ENCODE measurements at places on chromosomes 4 and X.

- DNase-seq = no peak
These were observed 3.7 kb upstream of the JAKMIP1 start for GRCh38 chr4:6204098-6204497.

- DNase-seq = no peak
These were observed 193.9 kb upstream of the SPOCK3 start for GRCh38 chr4:167428156-167428555.

- DNase-seq = no peak
These were observed 21.0 kb upstream of the SORCS2 start for GRCh38 chr4:7171191-7171900.

DNA sequence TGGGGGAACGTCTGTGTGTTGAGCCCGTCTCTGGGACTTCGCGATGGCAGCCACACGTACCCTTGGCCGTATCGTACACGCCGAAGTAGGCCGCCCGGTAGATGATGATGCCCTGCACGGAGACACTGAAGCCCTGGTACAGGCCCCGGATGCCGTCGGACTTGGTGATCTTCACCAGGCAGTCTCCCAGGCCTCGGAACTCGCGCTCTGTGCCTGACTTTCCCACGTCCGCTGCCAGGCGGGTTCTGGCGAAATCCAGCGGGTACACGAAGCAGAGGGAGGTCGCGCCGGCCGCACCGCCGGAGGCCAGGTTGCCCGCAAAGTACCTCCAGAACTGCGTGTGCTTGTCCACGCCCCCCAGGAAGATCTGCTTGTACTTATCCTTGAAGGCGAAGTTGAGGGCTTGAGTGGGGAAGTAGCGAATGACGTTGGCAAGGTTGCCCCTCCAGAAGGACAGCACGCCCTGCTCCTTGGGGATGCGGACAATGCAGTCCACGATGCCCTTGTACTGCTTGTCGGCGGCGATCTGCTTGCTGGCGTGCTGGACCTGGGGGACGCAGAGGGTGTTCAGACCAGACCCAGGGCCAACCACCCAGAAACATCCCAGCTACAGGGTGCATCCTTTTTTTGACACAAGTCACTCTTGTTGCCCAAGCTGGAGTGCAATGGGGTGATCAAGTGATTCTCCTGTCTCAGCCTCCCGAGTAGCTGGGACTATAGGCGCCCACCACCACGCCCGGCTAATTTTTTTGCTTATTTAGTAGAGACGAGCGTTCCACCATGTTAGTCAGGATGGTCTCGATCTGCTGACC lies 2.5 kb downstream of the SLC25A6 start:
- no peak for DNase-seq

DNA sequence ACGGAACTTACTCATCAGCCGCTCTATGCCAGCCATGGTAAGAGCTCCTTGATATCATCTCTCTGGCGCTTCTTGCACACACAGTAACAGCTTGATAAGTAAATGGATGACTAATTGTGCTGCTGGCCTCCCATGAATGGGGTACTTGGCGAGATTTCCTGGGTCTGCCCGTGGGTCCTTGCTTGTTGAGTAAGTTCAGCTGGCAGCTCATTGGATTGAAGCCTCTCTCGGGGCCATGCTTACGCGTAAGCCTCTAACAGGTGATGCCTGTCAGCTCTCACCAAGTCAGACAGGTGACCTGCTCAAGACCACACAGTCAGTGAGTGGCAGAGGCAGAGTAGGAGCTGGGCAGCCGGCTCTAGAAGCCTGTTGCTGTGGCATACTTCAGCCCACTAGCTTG lies 7.7 kb downstream of the NSG1 start:
- no peak for DNase-seq

- no peak for DNase-seq
These were observed 79.1 kb upstream of the HAND2 start for GRCh38 chr4:173609158-173609557.

GRCh38 chrX:88526385-88526784 lies 220.6 kb upstream of the CPXCR1 start:
- no peak for DNase-seq

DNA sequence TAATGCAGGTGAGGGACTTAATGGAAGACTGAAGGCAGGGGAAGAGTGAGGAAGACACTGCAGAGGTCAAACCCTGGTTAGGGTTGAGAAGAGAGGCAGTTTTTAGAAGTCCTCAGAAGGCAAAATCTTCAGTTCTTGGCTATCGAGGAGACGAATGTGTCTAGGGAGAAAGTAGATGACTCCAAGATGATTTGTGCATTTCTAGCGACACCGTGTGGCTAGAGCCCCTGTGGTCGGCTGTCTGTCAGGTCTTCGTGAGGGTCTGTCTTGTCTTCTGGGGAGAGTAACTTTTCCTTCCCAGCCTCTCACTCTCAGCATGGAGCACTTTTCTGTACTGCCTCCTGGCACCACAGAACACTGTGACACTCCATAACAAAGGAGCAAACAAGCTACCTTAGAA lies 458.1 kb downstream of the STIM2 start:
- no peak for DNase-seq

DNA sequence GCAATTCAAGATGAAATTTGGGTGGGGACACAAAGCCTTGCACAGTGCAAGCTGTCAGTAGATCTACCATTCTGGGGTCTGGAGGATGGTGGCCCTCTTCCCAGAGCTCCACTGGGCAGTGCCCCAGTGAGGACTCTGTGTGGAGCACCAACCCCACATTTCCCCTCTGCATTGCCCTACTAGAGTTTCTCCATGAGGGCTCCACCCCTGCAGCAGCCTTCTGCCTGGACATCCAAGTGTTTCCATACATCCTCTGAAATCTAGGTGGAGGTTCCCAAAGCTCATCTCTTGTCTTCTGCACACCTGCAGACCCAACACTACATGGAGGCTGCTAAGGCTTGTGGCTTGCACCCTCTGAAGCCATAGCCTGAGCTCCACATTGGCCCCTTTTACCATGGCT lies 402.3 kb downstream of the RAB28 start:
- no peak for DNase-seq

- DNase-seq = no peak
These were observed 23.1 kb downstream of the MAGEA8 start for GRCh38 chrX:149903889-149904748.

GRCh38 chr4:8608714-8609391 lies 16.3 kb downstream of the CPZ start:
- DNase-seq = no peak

DNA sequence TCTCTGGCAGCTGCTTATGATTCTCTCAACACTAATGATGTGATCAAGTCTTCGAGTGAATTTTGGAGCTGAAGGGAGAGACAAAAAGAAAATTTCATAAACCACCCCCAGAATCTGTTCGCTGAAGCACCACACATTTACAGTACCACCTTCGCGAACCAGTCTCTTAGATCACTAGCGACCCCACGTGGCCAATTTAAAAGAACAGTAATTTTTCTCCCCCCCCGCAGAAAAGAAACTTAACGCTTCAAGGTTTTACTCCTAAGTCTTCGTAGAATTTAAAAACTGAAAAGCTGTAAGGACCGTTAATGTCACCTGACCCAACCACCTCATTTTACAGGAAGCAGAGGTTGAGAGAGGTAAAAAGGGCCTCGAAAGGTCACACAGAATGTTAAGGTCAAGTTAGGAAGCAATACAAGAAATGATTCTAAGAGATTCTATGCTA lies 187.5 kb downstream of the QDPR start:
- no peak for DNase-seq

- DNase-seq = no peak
These were observed 18.2 kb downstream of the PRDM8 start for GRCh38 chr4:80215449-80216052.

GRCh38 chr4:112808001-112808400 lies 171.1 kb downstream of the LARP7 start:
- no peak for DNase-seq

DNA sequence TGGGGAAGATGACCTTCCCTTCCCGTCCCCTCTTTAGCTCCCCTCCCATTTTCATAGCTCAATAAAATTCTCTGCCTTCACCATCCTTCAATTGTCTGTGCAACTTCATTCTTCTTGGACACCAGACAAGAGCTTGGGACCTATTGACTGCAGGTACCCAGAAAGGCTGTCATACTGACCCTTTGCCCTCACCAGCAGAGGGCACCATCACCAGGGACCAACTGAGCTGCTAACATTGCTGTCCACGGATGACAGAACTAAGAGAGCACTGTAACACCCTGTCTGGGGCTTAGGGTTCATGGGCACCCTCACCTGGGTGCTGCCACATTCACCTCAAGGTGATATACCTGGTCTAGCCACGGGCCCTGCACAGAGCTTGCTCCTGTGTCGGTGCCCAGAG lies 141.3 kb upstream of the VCX3B start:
- no peak for DNase-seq

DNA sequence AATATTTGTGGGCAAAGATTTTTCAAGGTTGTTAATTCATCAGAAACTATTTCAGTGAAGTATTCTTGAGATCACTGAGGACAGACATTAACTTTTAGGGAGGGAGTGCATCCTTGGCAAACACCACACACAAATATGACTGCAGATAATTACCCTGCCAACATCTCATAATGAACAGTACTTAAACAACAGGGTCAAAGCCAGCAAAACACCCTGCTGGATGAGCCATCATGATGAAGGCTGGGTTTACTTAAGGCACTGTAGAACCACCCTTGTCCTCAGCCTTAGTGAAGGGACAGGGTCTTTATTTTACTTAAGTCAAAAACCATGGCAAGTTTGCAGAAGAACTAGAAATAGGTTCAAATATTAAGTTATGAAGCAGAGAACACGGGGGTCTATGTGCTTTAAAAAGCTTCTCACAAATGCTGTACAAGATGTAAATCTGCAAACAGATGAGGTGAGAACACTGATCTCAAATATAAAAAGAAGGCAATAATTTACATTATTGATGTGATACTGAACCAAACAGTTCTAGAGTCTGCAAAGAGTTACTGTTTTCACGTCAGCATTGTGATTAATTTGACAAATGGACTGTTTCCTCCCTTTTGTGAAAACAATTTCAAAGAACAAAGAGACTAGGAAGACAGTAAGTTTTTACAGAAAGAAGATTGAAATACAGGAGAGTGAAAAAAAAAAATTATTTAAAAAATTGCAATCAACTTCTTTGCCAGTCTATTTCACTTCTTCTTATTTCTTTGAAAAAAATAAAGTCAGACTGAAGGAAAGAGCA lies 28.2 kb downstream of the TAPT1 start:
- DNase-seq = no peak

DNA sequence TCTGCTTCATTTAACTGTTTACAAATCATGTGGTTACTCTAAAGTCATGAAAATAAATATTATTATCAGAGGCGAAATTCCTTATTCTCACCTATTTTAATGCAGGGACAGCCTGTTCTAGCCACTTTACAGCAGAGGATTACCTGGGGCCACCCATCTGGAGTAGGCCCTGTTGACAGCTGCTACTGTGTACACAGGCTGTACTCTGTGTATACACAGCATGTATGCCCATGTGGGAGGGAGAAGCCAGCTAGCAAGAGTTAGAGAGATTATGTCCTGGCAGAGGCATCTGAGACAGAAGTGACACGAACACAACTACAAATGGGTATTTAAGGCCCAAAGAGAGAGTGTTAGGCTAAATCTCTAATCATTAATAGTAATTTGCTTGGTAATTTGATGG lies 62.1 kb downstream of the GPRIN3 start:
- no peak for DNase-seq

- no peak for DNase-seq
These were observed 133.6 kb upstream of the GRPR start for GRCh38 chrX:15989716-15990115.

DNA sequence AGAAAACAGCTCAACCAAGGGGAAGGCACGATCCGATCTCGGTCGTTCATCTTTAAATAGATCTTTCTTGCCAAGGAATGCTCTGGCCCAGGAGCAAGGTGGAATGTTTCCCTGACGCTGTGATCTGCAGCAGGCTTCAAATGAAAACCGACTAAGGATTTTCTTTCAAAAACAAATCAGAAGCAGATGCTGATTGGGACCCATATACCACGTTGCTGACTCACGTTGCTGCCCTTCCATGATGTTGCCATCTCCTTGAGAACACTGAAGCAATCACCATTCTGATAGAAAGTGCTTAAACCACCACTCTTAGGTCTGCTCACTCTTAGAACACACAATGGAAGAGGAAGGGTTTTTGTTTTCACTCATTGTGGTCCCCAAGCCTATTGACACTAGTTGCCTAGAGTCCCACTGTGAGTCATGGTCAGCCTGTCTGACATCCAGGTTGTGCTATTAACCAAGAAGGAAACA lies 26.1 kb downstream of the LAMTOR3 start:
- DNase-seq = no peak

- DNase-seq = no peak
These were observed at the start of gene PLS3 for GRCh38 chrX:115560978-115561604. TSS of gene PLS3 (plus strand) at chrX:115561174. CDS start at chrX:115610251, 49,077 bp downstream.

DNA sequence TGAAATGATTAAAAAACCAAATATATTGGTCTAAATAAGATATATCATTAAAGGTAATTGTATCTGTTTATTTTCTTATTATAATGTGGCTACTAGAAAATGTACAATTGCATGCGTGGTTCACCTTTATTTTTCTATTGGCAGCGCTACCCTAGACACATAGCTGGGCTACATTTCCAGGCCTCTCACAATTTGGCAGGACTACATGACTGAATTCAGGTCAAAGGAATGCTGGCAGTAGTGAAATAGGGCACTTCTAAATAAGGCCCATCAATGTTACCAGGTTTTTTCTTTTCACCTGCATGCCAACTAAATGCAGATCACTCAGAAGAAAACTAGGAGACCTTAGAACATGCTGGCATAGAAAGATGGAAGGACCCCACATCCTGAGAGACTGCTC lies 1072.9 kb upstream of the SLIT2 start:
- DNase-seq = no peak
